ENCODE measurements at places on chromosomes 11 and 22. TPM values are rescaled to one million over a fixed set of nuclear protein-coding genes. Genes with fewer than 3 reads are reported as not detected.

- no peak for DNase-seq
Measured at GRCh38 chr11:102676084-102676483, 29.5 kb downstream of the MMP27 start.

DNA sequence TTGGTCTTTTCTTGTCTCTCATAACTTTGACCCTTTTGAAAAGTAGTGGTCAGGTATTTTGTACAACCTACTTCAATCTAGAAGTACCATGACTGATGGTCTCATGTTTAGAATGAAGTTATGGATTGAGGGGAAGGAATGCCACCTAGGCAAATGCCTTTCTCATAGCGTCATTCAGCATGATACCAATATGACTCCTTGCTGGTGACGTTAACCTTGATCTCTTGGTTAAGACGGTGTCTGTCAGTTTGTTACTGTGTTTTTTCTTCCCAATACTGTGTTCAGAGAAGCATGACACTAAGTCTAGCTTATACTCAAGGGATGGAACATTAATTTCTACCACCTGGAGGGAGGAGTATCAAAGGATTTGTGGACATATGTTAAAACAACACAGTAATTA, 130.9 kb downstream of the KIF18A start:
- no peak for DNase-seq

DNA sequence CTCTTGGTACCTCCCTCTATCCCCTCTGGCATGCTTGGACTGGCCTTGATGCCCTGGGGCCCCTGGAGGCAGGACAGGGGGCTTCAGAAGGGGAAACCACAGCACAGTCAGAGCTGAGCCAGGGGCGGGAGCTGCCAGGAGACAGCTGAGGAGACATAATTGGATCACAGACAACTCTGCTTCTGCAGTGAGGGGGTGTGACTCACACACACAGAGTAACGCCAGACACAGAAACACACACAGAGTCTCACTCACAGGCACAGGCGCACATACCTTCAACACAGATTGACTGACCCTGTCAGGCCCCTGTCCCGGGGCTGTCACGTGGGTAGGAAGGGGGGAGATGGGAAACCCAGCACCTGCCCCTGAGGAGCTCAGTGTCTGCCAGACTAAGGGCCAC, 20.6 kb downstream of the STARD10 start:
- DNase-seq: no peak

GRCh38 chr11:69167916-69168691, 12.4 kb downstream of the SMIM38 start:
- DNase-seq: no peak

SMIM35 gene
- total RNA-seq: not detected

MMP11 gene
- 7.8 TPM for total RNA-seq

Data from H7 (cell line).